C1 segment of cervical spinal cord (tissue), 14 donors: ENCODE measurements at places on chromosomes 1 and 21.

- no peak for DNase-seq
Observed at GRCh38 chr1:239361403-239361802, 25.0 kb upstream of the CHRM3 start.

DNA sequence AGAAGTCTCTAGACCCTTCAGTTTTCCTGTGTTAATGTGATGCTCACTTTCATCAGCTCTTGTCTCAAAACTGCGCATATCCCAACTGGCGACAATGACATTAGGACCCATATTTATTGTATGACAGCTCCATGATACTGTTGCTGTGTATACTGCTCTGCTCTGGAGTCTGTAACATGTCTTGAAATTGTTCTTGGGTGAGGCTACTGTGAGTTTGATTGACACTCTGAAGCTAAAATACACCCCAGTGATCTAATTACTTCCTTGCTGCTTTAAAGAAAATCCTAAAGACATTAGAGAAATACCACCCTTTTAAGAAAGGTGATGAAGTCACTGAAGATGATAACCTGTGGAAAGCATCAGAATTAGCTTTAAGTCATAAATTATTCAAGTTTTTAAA lies 1046.2 kb downstream of the KCNT2 start:
- no peak for DNase-seq

- no peak for DNase-seq
Observed at GRCh38 chr21:38851101-38851500, 45.4 kb downstream of the ETS2 start.

- DNase-seq: no peak
Observed at GRCh38 chr21:30408782-30409494, 13.1 kb downstream of the KRTAP13-1 start.

DNA sequence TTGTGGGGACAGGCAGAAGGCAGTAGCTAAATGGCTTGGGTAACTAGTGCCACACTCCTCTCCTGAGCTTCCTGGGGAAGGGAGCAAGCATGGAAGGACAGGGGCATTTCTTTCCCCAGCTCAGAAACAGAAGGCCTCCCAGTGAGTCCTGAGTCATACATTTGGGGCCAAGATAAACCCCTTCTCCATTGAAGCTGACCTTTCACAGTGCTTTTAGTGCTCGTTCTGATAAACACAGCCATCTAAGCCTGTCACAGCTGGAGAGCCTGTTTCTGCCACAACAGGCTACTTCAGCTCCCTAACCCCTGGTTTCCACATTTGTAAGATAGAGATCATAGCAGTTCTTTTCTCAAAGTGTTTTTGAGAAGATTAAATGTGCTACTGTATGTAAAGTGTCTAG lies 374.0 kb downstream of the LMX1A start:
- no peak for DNase-seq

- no peak for DNase-seq
Observed at GRCh38 chr1:11125931-11126330, 26.3 kb upstream of the EXOSC10 start.

DNA sequence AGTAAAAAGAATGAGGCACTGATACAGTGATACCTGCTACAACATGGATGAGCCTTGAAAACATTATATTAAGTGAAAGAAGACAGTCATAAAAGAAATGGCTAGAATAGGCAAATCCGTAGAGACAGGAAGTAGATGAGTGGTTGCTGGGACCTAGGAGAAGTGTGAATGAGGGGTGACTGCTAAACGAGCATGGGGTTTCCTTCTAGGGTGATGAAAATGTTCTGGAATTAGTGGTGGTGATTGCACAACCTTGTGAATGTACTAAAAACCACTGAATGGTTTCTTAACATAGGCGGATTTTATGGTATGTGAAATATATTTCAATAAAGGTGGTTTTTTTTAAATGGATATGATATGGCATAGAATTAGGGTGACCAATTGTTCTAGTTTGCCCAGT lies 12.6 kb upstream of the SERINC2 start:
- no peak for DNase-seq

GRCh38 chr1:147750618-147751217 lies 9.7 kb downstream of the GJA5 start:
- no peak for DNase-seq

DNA sequence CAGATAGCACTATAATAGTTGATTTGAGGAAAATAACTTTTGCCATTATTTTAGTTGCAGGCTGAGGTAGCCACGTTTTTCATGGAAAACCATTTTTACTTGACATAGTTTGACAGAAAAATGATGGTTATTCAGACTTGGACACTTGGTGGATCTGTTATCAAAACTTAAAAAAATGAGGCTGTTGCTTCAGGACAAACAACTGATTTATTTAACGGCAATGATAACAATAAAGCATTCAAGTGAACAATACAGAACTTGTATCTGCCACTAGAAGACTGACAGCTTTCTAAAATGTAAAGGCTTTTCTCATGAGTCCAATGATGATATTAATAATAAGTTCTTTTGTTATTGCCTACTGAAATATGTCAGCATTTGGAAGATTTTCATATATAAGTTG lies 322.9 kb downstream of the BRINP3 start:
- no peak for DNase-seq

- DNase-seq: no peak
Observed at GRCh38 chr21:45998276-45998701, 16.7 kb downstream of the COL6A1 start.

- no peak for DNase-seq
Observed at GRCh38 chr1:180519846-180520245, 17.5 kb upstream of the ACBD6 start.

GRCh38 chr1:1360506-1361169 lies 2.3 kb upstream of the MXRA8 start:
- DNase-seq: no peak

GRCh38 chr1:98327220-98327861 lies 334.2 kb upstream of the SNX7 start:
- DNase-seq: no peak

- DNase-seq: no peak
Observed at GRCh38 chr1:21579791-21580190, 70.6 kb downstream of the ALPL start.

DNA sequence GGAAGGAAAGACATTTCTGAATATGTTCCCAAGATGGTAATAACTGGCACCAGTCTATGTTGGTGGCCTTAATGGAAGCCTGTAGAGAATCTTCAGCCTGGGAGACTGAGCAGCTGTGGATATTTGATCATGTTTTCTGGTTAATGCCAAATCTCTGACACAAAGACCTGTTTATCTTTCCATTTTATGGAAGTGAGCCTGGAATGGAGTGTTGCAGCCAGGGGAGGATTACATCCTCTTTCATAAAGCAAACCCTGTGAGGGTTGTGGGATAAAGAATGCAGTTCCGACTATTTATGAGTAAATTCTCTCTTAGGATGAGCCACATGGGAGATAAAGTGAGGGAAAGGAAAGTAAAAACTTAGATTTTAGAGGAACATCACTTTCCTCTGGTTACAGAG lies 144.1 kb downstream of the PCP4 start:
- no peak for DNase-seq

- no peak for DNase-seq
Observed at GRCh38 chr1:109886827-109887226, 23.8 kb upstream of the CSF1 start.

DNA sequence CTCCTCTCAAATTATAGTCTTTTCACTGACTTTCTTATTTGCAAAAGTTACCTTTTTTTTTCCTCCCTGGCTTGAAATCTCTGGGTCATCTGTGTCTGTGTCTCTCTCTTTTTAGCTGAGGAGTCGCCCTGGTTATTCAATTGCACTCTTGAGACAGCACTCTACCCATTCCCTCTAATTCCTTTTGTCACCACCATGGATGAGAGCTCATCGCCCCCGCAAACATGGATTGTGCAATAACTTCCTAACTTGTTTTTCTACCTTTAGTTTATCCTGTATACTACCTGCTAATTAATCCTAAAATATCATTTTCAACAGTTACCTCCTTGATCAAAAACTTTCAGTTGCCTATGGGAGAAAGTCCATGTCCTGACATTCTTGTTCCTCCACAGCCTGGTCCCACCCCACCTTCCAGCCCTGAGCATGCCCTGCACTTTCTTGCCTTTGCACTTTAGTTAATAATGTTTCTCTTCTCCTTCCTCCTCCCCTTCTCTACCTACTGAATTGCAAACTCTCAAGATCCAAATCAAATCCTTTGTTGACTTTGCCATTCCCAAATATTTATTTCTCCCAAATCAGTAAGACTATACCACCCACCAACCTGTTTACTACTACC lies 110.4 kb upstream of the MAGI3 start:
- no peak for DNase-seq

DNA sequence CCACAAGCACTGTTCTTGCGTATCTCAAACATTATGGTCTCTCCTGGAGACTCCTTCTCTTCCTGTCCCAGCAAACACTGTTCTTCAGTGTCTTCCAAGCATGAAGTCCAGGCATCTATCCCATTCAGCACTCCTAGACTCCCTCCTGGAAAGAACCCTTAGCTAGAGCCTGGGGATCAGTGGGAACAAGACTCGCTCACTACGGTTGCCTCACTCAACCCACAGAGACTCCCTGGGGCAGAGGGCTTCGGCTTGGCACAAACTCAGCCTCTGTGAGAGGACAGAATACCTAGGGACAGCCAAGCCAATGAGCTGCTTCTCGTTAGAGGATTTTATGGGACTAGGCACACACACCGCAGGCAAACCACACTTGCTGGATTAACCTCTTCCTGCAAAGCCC lies 86.5 kb upstream of the IPO9 start:
- no peak for DNase-seq

- DNase-seq: no peak
Observed at GRCh38 chr1:15756143-15757015, 2.2 kb upstream of the FBLIM1 start.

- DNase-seq: no peak
Observed at GRCh38 chr1:209463441-209463840, 120.1 kb upstream of the CAMK1G start.

- DNase-seq: no peak
Observed at GRCh38 chr21:31726407-31726806, 5.5 kb downstream of the SCAF4 start.

DNA sequence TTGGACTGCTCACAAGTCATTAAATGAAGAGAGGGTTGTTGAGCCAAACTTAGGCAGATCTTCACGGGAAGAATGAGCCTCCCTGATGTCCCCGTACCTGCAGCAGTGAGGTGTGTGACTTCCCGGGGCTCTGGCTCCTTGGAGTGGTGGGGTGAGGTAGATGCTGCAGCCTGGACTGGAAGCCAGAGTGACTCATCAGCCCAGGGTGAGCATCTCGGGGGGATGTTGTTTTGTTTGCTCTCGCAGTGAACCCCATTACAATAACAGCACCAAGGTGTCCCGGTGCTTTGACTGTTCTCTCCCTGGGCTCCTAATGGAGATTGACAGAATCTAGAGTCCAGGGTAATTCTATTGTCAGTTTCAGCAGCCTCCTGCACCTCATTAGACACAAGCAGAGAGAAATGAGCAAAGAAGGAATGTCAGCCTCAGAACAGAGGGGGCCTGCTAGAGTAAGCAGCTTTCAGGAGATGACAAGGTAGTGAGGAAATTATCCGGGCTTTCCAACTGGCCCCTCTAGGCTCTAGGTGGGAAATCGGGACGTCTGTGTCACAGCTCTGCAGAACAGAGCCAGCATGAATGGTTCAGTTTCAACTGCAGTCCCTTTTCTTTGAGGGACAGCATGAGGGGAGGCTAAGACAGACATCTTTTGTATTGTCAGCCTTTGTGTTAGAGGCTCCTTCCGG lies 36.0 kb upstream of the LRRN2 start:
- DNase-seq: no peak

DNA sequence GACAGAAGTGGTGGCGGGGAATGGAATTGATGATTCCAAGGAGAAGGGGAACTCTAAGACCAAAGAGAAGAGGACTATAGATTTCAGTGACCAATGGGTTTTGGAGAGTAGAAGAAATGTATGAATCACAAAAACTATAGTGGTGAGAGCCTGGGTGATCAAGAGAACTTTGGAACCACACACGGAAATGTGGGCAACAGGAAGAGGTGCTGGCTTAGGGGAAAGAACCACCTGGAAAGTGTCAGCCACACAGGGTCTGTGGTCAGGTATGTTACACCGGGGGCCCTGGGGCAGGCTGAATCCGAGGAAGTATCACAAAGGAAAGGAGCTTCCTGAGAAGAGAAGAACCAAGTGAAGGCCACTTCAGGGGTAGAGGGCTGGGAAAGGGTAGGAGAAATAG lies 11.5 kb upstream of the CHIA start:
- DNase-seq: no peak

- no peak for DNase-seq
Observed at GRCh38 chr1:3868464-3869006, 11.3 kb downstream of the DFFB start.

DNA sequence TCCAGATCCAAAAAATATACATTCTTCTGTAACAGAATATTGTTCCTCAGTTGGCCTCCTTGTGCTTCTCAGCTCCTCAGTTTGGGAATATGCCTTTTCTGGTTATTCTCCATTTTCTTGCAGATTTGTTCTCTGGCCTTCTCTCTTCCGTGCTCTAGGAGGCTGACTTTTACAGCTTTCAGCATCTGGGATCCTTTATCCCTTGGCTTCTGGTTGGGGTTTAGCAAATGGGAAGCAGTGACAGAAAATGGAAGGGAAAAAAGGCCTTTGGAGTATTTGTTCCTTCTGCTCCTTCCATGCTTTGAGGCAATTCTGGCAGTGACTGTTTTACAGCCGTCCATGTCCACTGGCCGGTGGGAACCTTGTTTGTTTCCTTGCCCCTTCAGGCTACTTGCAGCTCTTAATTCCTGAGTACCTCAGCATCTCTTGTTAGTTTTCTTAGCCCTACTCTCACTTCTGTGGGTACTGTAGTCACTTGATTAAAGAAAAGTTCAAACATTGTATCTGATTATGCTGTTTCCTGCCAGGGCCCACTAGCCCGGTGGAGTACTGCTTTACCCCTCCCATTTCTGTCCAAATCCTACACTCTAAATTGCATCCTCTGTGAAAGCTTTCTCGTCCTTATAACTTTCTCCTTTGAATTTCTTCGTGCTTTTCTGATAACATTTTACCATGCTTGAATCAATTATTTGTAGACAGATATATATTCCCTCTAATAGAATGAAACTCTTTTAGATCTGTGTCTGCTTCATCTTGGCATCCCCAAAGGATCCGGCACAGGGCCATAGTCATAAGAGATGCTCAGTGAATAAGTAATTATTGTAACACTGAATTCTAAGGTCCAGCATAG lies 118.2 kb downstream of the OSBPL9 start:
- DNase-seq: peak; percentile 10

GRCh38 chr1:36126005-36126716 lies 1.1 kb upstream of the COL8A2 start:
- no peak for DNase-seq

DNA sequence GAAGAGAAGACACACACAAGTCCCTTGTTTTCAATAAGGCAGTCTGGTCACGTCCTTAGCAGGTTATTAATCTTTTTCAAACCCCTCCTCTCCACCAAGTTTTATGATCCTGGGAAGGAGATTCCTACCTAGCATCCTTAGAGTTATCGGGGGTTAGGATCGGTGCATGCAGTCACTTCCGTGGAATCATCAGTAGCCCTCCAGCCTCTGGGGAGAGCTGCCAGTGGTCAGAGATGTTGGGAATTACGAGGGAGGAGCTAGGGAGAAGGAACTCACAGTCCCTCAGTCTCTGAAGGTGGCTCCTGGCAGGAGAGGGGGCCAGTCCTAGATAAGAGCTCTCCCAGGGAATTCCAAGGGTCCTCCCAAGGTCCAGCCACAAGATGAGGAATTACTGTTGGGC lies 57.7 kb upstream of the ATP5PO start:
- no peak for DNase-seq

GRCh38 chr1:113943028-113943811 lies 14.1 kb downstream of the HIPK1 start:
- no peak for DNase-seq

- DNase-seq: no peak
Observed at GRCh38 chr1:216113181-216113580, 310.1 kb downstream of the USH2A start.

GRCh38 chr1:167474191-167474641 lies 44.1 kb downstream of the CD247 start:
- DNase-seq: no peak
